ENCODE measurements at places on chromosomes 16 and 17.
A peak's percentile ranks its signal among the peaks of the same experiment; 100 is the strongest.

DNA sequence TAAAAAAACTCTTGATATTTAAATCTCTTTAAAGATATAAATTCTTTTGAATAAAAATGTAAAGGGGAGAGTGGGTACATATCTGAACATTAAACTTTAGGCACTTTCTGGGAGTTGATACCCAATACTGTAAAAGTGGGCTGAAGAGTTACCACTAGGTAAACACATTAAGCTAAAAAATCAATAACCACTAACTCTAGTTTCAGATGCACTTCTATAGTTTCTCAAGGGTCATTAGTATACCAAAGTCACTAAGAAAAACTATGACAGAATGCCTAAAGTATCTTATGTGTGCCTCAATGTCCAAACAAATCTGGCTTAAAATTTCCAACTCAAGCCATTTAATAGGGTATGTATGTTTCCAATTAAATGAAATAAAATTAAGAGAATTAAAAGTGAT is 13.1 kb upstream of the CFDP1 start:
- H3K4me3 ChIP-seq = no peak overlapping the region
- no peak overlapping the region for H3K27ac ChIP-seq
- H3K27me3 ChIP-seq = no peaks in the 10 kb centered on the region
- peaks cover 5% of the 10 kb centered on the region for H3K4me1 ChIP-seq
- no peak for DNase-seq

- no peak for DNase-seq
- peaks cover 38% of the 10 kb centered on the region for H3K4me1 ChIP-seq
- peaks cover 13% of the 10 kb centered on the region for H3K36me3 ChIP-seq
- H3K4me3 ChIP-seq = peak overlapping the region; percentile 86
- H3K27ac ChIP-seq = peak overlapping the region; percentile 40
- H3K27me3 ChIP-seq = peaks cover 1% of the 10 kb centered on the region
Measured at GRCh38 chr17:75514919-75515495, 330 bp downstream of the CASKIN2 start.

GRCh38 chr17:13874817-13875216 is 194.5 kb upstream of the COX10 start:
- no peak for DNase-seq
- H3K4me1 ChIP-seq = no peaks in the 10 kb centered on the region
- no peaks in the 10 kb centered on the region for H3K36me3 ChIP-seq
- H3K27ac ChIP-seq = no peak overlapping the region
- no peak overlapping the region for H3K4me3 ChIP-seq
- peaks cover 5% of the 10 kb centered on the region for H3K27me3 ChIP-seq

GRCh38 chr16:4614571-4615383 is at the start of gene UBALD1:
Gene UBALD1, minus strand, starts transcription at chr16:4614888. Its CDS starts 91 bp downstream, at chr16:4614797.
- H3K4me1 ChIP-seq = peaks cover 28% of the 10 kb centered on the region
- no peaks in the 10 kb centered on the region for H3K36me3 ChIP-seq
- H3K27me3 ChIP-seq = no peaks in the 10 kb centered on the region
- peak; percentile 83 for DNase-seq
- peak within 1 kb of the TSS; percentile 87 for H3K27ac ChIP-seq

DNA sequence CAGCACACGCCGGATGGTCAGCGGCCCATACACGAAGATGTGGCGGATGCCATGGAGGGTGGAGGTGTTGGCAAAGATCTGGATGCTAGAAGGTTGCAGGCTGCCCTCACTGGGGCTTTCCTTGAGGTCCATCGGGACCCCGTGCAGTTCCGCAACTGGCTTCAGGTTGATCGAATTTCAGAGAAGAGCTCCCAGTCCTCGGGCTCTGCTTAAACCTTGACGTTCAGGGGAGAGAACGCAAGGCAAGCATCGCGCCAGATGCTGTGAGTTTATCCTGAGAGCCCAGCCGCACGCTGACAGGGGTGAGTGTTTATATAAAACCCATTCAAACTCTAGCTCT is 98.7 kb upstream of the CCL2 start:
- no peak for DNase-seq
- H3K27ac ChIP-seq = no peak overlapping the region
- H3K36me3 ChIP-seq = peaks cover 4% of the 10 kb centered on the region
- H3K4me3 ChIP-seq = no peak overlapping the region
- no peaks in the 10 kb centered on the region for H3K4me1 ChIP-seq

DNA sequence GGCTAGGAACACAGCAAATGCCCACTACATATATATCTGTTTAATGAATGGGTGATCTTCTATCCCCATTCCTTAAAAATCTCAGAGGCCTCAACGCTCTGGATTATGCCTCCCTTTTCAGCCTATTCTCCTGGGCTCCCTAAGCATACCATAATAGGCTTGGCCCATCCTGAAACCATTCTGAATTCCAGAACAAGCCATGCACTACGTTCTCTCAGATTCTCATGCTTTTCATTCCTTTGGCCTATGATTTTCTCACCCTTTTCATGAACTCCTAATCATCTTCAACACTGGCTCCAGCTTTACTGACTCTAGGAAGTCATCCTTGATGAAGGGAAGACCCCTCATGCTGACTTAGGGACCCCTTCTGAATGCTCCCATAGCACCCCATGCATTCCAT is 71.1 kb downstream of the RPGRIP1L start:
- H3K4me3 ChIP-seq = no peak overlapping the region
- H3K4me1 ChIP-seq = no peaks in the 10 kb centered on the region
- no peaks in the 10 kb centered on the region for H3K27me3 ChIP-seq
- H3K36me3 ChIP-seq = 0 out of 2 replicates have a peak, but pooled peaks cover 11% of the 10 kb centered on the region
- no peak overlapping the region for H3K27ac ChIP-seq
- DNase-seq = no peak

- H3K36me3 ChIP-seq = peaks cover 28% of the 10 kb centered on the region
- H3K27ac ChIP-seq = peak overlapping the region; percentile 40
- H3K4me1 ChIP-seq = peaks cover 87% of the 10 kb centered on the region
- no peak overlapping the region for H3K4me3 ChIP-seq
Measured at GRCh38 chr16:65315081-65315780, 193.4 kb upstream of the CDH11 start.

All from HFFc6 (cell line).